ENCODE measurements at places on chromosomes 13 and 19. TPM values are rescaled to one million over a fixed set of nuclear protein-coding genes. Genes with fewer than 3 reads are reported as not detected.
A peak's percentile ranks its signal among the peaks of the same experiment; 100 is the strongest.

PSG2 gene
- total RNA-seq, result not detected

COX7A1 gene
- not detected for total RNA-seq

RYR1 gene
- total RNA-seq, result 0.03 TPM

NKPD1 gene
- 1.4 TPM for total RNA-seq

RGL3 gene
- total RNA-seq, result not detected

ZNF296 gene
- total RNA-seq, result 0.06 TPM

STOML3 gene
- total RNA-seq, result not detected

CNOT3 gene
- total RNA-seq, result 10.9 TPM

SLITRK6 gene
- total RNA-seq, result not detected

CD79A gene
- not detected for total RNA-seq

CCDC97 gene
- 16.0 TPM for total RNA-seq

DNA sequence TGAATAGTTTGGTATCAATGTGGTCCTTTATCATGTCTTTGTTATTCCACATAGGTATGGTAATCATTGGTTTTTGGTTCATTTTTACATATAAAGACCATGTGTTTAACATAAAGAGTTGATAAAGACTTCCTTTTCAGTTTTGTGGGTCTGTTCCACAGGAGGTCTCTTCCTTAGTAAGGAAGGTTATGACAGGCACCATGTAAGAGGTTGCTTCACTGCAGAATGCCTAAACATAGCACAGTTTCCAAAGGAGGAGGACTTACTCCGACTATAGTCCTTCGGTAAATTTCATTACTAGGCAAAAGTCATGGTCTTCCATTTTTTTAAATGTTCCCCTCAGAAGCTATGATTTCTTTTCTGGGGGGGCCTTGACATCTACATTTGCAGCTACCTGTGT, 27.1 kb upstream of the PCDH17 start:
- no peak for DNase-seq

DNA sequence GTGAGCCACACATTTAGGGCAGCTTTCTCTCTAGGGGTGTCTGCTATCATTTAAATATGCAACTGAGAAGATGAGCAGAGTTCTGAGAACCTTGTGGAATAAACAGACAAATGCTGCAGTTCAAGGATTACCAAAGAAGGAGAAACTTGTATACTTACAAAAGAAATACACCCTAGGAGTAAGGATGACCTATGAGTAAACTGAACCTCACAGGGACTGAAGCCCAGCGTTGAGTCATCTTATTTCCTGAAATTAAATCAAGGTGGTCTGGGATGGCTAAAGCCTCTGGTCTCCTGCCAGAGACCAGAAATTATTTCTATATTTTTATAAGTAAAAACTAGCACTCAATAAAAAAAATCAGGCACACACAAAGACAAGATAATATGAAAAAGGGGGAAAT, 40.1 kb downstream of the FAM216B start:
- DNase-seq, result no peak

DNA sequence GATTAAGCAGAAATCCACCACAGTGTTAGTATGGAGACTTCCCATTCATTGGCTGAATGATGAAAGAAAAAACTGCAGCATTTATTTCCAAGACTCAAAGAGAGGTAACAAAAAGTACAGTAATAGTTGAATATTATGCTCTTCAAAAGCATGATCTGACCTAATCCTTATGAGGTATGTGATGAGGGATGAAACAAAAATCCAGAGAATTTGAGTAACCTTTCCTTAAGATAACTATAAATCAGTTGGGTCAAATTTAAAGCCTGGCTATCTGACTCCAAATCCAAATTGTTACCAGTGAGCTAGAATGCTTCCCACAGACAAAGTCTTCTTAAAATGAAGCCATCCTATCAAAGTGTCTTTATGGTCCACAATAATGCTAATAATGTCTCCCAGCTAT, 38.1 kb downstream of the NUFIP1 start:
- DNase-seq, result no peak

DNA sequence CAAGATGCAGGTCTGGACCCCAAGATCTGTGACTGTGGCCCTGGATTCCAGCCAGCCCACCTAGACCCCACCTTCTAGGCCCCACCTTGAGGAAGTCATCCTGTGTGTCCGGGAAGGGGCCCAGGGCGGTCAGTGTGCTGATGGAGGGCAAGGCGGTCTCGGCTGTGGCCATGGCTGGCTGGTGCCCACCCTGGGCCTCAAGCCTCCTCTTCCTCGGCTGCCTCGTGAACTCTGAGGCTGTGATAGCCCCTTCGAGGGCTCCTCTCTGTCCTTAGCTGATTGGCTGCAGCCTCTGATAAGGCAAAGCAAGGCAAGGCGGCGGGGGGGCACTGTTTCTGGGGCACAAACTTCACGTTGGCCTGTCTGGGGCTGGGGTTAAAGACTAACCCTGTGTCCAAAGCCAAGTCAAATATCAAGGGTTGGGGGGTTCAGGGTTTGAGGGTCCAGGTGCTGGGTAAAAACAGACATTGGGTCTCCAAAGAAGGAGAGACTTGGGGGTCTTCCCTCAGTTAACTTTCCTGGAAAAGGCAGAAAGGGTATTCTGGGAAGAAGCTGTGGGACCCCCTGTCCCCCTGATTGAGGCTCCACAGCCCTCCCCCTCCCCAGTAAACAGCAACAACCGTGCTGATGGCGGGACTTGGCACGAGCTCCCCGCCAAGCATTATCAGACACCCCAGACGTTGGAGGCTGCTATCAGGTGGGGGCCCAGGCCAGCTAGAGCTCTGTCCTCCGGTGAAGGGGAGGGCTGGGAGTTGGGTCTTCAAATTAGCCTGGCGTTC, at the start of gene KLF1:
KLF1 (minus strand) TSS at position 233 of the 779 bp plus-strand sequence; CDS start at position 172, 61 bp downstream.
- no peak for DNase-seq

DNA sequence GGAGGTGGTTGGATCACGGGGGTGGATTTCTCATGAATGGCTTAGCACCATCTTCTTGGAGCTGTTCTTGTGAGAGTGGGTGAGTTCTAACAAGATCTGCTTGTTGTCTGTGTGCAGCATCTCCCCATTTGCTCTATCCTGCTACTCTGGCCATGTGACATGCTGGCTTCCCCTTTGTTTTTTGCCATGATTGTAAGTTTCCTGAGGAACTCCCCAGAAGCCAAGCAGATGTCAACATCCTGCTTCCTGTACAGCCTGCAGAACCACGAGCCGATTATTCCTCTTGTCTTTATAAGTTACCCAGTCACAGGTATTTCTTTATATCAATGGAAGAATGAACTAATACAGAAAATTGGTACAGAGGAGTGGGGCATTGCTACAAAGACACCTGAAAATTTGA, 2.3 kb upstream of the SIGLEC12 start:
- DNase-seq, result no peak

DNA sequence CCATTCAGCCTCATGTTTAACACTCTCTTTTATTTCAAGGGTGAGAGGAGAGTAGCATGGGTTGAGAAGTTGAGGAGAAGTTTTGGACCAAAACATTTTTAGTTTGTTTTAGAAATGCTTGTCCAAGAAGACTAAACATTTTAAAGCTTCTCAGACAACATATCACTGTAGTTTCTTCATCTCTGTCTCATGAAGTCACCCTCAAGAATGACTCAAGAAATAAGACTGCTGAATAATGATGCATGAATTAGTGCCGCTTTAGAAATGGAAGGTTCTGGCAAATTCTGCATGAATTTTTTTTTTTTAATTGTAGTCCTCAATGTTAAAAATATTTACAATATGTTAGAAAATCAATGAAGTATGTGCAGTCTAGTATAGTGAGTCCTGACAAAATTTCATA, 422.7 kb upstream of the ARGLU1 start:
- DNase-seq, result no peak

GRCh38 chr13:40485611-40486517, 180.6 kb downstream of the FOXO1 start:
- no peak for DNase-seq

- no peak for DNase-seq
These were observed 598.1 kb downstream of the DCT start for GRCh38 chr13:93881411-93881810.

- DNase-seq, result no peak
These were observed 79.1 kb downstream of the ZNF429 start for GRCh38 chr19:21584537-21584936.

DNA sequence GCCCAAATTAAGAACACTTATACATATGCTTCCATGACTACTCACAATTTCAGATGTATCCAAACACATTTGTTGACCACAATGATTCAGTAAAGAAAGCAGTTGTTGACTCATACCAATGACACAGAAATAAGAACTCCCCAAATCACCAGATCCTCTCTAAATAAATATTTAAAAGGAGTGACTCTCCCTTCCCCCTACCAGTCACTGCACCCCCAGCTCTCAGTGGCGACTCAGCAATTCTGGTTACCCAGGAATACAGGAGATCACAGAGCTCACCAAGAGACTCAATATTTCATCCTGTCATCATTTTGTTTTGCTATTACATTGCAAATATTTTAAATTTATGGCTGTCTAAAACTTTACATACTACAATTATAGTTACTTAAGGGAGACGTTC, 131.5 kb downstream of the RGCC start:
- DNase-seq, result peak; percentile 67

DNA sequence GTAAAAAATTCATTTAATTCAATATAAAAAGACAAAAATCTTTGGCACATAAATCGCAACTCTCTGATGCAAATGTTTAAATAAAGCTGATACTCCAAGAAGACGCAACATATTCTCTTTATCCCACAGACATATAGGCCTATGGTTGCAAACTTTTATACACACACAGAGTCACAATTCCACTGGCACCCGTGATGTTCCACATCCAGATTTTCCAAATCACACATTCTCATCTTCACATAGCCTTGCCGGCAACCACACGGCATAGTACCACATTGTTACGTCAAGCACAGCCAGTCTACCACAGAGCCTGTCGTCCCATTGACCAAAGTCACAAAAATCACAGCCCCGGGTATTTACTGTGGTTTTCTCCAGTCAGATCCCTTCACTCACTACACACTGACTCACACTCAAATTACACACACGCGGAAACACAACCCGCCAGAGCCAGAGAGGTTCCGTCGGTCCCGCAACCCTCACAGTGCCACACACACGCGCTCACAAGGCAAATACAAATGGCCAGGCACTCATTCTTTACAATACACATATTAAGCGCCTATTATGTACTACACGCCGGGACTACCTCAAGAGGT, 546 bp upstream of the ZNF546 start:
- DNase-seq, result peak; percentile 65

GRCh38 chr13:85527316-85527715, 271.9 kb downstream of the SLITRK6 start:
- DNase-seq, result no peak

DNA sequence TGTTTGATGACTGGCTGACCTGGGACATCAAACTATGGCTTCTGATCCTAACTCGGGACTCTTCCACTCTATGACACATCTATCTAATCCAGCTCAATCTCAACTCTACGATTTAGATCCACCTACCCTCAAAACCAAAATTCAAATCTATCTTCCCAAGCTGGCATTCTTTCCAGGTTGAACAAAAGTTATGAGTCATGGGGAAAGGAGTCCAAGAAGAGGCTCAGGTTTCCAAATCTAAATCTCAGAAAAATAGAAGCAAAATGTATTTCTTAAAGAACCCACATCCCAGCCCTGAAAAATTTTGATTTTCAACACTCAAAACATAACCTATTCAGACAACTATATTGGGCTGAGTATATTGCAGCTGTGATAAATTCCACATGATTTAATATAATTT, 143.9 kb upstream of the IPO5 start:
- DNase-seq, result no peak

DNA sequence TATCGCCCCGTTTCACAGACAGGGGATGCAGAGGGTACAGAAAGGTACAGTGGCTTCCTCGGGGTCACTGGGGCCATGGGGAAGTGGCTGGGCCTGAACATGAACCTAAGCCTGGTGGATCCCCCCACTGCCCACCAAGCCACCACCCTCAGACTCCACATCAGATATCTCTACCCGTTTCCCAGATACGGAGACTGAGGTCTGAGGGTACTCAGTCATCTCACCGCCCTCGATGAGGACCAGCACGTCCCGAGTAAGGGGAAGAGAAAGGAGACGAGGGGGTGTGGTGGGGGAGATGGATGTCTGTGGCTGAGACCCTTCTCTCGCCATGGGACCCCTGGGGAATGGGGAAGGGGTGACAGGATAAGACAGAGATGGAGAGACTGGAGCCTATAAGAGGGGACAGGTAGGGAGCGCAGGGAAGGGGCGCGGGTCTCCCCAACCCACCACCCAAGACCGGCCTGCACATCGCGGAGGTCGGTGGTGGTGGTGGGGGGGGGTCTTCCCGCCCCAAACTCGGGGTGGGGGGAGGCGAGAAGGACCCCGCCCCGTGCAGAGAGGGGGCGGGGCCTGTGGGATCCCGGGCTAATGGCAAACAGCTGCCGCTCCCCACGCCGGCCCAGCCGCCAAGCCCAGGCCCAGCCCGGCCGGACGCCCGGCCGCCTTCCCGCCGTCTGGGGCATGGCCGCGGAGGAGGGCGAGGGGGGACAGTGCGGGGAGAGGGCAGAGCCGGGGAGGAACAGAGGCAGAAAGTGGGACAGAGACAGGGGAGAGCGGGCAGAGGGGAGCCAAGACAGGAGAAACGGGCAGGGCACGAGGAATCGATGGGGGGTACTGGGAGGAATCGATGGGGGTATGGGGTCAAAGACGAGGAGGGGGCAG, 698 bp downstream of the KANK2 start:
- DNase-seq, result peak; percentile 54

- DNase-seq, result no peak
These were observed 133.0 kb downstream of the RBM26 start for GRCh38 chr13:79273045-79273444.

- DNase-seq, result no peak
These were observed 6.7 kb upstream of the FCGBP start for GRCh38 chr19:39941151-39941550.

- DNase-seq, result no peak
These were observed 8.0 kb upstream of the GPR183 start for GRCh38 chr13:99315186-99315585.

DNA sequence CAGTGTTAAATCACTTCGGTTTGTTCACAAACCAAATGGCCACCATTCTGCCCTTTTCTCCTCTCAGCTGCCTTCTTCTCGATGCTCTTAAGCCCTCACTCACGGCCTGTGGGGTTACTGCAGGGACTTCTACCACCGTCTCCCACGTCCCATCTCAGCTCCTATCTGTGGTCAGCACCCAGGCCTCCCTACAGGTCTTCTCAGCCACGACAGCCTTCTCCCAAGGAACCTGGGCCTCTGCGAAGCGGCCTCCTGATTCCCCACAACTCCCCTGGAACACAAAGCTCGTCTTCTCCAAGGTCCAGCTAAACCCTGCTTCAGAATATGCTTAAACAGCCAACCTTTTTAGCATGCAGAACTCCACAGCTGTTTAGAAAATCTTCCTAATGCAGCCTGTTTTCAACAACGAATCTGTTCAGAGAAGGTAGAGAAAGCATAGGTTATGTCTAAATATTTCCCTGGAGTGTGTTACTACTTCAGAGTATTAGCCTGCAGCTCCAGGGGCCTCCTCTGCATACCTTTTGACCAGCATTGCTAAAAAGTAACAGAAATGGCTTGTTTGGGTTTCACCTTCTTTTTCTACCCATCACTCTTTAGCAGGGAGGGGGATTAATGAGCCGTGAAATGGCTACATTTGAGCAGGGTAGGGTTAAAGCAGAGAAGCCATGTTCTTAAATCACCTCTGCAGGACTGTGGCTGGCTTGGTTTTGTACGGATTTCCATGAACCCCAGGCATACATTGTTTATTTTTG, 104.0 kb downstream of the COL4A2 start:
- no peak for DNase-seq

GRCh38 chr13:86569974-86570373, 770.8 kb upstream of the SLITRK6 start:
- no peak for DNase-seq

- peak; percentile 61 for DNase-seq
These were observed 21.1 kb downstream of the ZNF473 start for GRCh38 chr19:50046649-50047503.

Data from Daoy (cell line).